ENCODE measurements at places on chromosomes 16 and 17.

GRCh38 chr17:14664511-14664910 lies 363.6 kb downstream of the HS3ST3B1 start:
- no peak for DNase-seq

GRCh38 chr16:50607970-50608557 lies 59.9 kb downstream of the NKD1 start:
- no peak for DNase-seq

GRCh38 chr17:62562656-62563055 lies 64.8 kb upstream of the MRC2 start:
- no peak for DNase-seq

GRCh38 chr16:70674221-70675014 lies 11.4 kb downstream of the MTSS2 start:
- no peak for DNase-seq

DNA sequence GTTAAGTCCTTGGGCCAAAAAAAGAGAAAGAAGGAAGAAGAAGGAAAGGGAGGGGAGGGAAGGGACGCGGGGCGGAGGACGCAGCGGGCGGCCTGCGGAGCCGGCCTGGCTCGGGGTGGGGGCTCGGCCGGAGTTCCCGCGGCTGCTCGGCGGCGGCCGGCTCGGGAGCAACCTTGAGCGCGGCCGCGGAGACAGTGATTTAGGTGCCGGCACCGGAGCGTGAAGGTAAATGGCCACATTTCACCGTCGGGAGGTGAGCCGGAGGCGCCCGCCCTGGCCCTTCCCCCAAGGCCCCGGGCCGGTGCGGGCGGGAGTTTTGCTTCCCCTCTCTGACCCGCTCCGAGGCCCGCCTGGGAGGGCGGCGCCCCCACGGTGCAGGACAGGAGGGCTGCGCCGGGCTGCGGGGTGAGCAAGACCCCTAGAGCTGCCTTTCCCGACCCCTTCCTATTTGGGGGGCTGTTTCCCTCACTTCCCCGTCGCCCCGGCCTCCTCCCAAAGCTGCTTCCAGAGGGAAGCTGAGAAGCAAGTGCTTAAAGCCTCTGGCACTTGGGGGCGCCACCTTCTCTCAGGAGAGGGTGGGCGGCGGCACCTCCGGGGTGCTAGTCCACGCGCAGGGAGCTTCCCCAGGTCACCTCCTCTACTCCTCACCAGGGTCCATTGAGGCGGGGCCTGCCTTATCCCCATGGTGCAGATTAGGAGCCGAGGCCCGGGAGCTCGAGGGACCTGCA lies 56.5 kb downstream of the MRM1 start:
- DNase-seq, result no peak

GRCh38 chr17:50684612-50685333 lies 22.9 kb downstream of the ANKRD40 start:
- DNase-seq, result no peak

DNA sequence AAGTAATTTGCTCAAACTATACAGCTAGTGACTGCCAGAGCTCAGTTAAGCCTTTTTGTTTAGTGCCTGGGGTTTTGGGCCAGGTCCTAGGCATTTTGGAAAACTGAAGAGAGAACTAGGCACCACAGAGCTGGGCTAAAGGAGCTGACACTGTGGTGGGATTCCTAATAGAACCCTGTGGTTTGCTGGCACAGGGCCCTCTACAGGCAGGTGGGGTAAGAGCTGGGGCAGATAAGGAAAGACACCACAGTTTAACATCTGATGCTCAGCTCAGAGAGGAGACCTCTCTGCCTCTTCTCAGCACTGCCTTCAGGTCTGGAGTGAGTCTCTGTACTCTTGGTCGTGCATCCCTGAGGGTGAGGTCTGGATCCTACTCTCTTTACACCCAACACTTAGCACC lies 121.2 kb downstream of the SNX11 start:
- no peak for DNase-seq

GRCh38 chr16:50320310-50320709 lies 48.5 kb downstream of the BRD7 start:
- DNase-seq, result no peak

DNA sequence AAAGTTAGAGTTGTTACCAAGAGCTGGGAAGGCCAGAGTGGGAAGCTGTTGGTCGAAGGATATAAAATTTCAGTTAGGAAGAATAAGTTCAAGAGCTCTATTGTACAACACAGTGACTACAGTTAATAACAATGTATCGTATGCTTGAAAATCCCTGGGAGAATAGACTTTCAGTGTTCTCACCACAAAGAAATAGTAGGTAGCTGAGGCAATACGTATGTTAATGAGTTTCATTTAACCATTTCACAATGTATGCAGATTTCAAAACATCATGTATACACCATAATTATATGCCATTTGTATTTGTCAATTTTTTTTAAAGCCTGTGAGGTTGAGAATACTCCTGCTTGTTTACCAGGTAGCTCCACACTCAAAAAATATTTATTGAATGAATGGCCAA lies 41.5 kb upstream of the MYOCD start:
- no peak for DNase-seq
